ENCODE measurements at places on chromosomes 12 and 14.

DNA sequence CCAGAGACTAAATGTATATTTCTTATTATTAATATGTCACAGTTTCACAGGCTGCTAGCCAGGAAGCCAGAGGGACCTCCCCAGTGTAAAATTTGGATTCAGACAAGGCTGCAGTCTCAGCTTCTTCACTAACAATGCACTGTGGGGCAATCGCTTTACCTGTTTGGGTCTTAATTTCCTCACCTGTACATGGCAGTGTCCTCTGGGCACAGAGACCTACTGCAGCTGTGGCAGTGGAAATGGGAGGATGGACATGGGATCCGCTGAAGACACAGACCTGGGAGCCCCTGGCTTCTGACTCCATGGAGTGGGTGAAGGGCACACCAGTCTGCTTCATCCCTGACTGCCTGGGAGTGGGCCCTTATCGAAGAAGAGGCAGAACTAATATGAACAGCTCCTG, 6.9 kb upstream of the SERPINA5 start:
- no peak for DNase-seq

- DNase-seq, result no peak
These were observed 1.5 kb upstream of the PNMA1 start for GRCh38 chr14:73715707-73716106.

GRCh38 chr12:18054925-18055619, 34.9 kb downstream of the RERGL start:
- no peak for DNase-seq

- no peak for DNase-seq
These were observed 34.1 kb upstream of the CIT start for GRCh38 chr12:119911182-119911581.

DNA sequence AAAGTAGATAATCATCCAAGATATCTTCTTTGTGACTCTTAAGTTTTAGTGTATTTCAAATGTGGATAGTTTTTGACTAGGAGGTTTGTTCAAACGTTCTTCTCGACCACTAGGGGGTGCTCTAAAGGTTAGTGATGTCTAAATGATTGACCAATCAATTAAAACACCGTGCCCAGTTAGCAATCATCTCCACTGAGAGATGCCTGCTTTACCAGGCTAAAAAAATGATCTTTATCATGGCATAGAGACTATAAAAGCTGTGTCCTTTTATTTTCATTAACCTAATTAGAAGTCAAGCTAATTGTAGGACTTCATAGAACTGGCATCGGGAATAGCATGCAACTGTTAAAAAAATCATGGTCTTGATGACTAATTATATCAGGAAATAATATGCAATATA, 153.9 kb downstream of the PRKCH start:
- DNase-seq, result no peak

DNA sequence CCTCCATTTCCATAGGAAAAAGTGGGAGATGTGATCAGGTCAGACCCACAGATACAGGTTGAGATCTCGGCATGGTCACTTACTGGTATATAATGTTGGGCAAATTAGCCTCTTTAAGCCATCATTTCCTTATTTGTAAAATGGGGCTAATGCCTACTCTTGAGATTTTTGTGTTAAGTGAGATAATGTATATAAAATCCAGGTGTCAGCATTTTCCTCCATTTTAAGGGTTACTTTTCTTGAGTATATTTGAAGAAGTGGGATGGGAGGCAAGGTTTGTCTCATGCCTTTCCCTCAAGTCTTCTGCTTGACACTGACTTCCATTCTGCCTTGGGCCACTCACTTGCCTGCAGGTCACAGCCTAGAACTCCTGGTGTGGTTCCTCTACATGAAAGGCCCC, 10.1 kb upstream of the POU6F1 start:
- DNase-seq, result no peak

DNA sequence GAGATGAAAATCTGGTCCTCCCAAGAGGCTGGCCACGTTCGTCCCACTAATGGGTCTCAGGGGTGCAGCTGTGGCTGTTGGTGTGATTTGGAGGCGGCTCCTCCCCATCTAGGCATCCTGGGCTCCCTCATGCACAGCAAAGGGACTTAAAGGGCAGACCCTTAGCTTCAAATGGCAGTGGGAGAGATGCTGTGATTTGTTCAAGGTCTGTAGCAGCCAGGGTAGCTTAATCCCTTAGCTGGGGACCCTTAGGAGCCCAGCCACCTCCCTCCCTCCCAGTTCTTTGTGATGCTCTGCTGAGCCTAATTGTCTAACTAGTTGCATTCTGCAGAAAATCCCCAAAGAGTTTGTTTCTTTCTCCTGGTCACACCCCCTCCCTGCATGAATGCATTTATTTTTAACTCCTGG, 18.3 kb downstream of the DYRK4 start:
- DNase-seq, result no peak

GRCh38 chr12:25130741-25131188, 64.2 kb downstream of the DNAI7 start:
- no peak for DNase-seq

- no peak for DNase-seq
These were observed 6.7 kb downstream of the BBS10 start for GRCh38 chr12:76341436-76342030.

DNA sequence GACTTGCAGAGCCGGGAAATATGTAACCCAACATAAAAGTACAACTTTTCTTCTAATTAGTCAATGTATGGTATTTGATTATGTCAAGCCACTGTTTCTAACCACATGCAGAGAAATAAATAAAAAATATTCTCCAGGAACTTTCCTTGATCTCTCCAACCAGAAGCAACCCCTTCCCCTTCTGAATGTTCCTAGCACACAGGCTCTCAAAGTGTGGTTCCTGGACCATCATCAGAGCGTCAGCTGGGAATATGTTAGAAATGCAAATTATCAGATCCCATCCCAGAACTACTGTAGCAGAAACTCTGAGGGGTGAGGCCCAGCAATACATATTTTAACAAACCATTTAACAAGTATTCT, 21.0 kb upstream of the ITPR2 start:
- DNase-seq, result no peak

All from activated CD8-positive, alpha-beta memory T cell treated with anti-CD3 and anti-CD28 coated beads for 4 hours (primary cell).